NCI-H187 (cell line): ENCODE measurements at places on chromosomes 11 and 22.

GRCh38 chr11:109267293-109268095, 154.5 kb upstream of the C11orf87 start:
- DNase-seq, result no peak

DNA sequence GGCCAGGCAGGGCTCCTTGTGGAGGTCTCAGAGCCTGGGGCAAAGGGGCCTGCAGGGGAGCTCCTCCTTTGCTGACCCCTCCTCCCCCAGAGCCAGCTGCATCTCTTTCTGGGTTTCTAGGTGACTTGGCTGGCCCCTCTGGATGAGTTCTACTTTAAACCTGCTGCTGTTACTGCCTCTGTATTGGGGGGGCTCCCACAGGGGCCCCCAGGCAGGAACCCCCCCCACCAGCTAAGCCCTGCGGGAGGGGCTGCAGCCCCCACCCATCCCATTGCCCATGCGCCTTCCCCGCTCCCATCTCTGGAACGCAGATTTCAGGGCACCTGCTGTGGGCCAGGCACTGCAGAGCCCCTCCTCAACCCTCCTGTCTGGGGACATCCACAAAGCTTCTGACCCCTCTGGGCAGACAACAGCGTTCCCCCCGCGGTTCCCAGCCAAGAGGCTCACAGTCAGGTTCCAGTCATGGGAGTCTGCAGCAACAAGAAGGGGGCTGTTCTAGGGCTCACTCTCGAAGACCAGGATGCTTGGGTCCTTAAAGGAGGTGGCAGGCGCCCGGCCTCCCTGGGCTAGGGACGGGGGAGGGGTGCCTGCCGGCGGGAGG, 815 bp upstream of the PLCB3 start:
- DNase-seq, result peak; percentile 33

DNA sequence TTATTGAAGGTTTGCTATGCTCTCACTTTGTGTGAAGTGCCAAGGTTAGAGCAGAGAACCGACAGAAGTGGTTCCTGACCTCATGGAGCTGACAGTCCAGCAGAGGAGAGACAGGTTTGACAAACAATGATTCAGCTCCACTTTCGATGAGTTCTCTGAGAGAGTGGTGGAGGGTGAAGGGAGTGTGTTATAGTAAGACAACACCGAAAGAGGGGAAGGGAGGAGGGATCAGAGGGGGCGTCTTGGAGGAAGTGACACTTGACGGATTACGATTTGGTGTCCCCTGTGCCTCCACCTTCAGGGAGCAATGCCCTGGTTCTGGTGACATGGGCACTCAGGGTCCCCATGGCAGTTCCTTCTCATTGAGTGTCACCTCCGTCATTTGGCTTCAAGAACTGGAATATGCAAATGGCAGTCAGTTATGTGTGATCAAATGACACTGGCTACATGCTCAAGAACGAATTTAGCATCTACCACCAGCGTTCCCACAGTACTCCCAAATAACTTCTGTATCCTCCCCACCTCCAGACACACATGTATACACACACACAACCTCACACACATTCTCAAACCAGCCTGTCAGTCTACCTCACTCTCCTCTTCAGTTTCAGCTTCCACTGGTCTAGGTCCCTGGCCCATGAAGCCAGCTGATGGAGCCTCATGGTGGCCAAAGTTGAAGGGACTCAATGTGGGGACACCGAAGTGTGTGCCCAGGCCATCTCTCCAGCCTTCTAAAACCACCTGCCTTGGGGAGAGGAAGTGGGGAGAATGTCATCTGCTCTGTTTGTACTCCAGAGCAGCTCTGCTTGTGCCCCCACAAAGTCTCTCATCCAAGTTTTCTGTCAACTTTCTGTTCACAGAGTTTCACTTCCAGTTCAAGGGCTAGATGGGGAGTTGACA, 31.4 kb upstream of the NUP160 start:
- no peak for DNase-seq

GRCh38 chr22:47166033-47166404, 403.6 kb downstream of the TBC1D22A start:
- DNase-seq, result no peak

GRCh38 chr11:77029829-77030228, 4.4 kb upstream of the B3GNT6 start:
- DNase-seq, result no peak

DNA sequence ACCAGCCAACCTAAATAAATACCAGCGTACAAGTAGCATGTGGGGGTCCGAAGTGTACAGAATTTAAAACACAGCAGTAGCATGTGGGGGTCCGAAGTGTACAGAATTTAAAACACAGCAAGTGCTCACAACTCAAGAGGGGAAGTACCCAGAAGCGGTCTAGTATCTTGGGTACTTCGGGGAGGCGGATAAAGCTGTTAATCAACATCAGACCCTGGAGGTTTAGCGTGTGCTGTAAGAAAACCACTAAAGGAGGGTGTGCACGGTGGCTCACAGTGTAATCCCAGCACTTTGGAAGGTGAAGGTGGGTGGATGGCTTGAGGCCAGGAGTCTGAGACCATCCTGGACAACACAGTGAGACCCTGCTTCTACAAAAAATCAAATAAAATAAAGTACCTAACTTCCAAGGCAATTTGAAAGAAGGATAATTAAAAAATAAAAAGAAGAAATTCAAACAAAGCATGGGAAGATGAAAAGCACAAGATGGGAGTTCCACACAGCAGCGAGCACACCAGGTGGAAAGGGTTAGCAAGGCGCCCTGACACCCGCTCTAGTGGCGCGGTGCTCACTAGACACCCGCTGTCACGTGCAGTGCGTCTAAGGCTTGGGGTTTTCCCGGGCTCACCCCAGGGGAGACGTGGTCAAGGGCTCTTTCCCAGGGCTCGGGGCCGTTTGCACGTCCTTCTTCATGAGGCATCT, 35.0 kb upstream of the MOB2 start:
- DNase-seq, result no peak

DNA sequence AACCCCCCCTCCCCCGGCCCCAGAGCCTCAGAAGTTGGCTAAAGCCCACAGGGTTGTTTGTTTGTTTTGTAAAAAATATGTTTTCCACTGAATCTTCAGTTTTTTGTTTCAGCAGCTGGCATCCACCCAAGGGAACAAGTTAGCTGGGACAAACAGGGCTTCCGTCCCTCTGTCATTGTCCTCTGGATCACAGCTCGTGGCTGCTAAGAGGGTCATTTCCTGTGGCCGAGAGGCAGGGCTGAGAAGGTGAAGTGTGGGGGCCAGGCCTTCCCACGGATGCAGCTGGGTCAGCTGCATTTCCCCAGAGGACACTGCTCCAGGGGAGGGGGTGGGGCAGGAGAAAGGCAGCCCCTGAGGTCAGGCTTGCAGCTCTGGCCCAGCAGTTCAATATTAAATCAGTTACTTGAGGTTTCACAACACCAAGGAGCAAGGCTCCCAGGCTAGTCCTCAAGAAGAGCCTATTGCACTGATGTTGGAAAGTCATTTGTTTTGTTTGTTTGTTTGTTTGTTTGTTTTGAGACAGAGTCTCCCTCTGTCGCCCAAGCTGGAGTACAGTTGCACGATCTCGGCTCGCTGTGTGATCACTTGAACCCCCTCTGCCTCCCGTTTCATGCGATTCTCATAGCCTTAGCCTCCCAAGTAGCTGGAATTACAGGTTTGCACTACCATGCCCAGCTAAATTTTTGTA, 34.4 kb upstream of the SMTN start:
- DNase-seq, result no peak

DNA sequence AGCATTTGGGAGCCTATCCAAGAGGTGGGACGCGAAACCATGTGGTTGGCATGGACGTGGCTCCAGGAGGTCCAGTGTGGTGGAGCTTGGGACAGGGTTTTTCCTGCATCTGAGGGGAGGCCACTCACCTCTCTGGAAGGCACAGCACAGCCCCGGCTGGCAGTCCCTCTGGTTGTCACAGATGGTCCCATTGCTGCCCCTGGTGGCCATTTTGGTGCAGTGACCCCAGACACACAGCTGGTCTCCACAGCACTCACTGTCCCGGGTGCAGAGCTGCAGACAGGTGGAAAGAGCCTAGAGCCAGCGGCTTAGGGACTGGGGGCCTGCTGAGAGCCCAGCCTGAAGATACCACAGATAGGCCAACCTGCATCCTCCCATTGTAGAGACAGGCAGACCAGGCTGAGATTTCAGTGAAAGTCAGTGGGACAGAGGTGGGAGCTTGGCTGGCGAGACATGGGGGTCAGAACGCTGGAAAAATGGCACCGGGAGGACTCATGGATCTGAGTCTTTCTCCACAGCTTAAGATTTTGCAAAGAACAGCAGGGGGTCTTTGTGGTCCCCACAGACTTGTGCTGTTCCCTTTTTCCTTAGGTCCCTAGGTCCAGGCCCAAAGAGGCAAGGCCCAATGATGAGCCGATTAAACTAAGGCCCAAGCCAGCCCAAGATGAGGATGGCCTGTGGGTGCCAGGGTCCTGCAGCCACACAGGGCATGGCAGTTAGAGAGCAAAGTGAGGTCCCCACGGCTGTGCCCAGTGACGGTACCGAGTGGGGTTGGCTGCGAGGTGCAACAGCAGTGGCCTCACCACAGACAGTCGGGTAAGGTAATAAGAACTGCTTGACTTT, 41.4 kb downstream of the DKK3 start:
- DNase-seq, result peak; percentile 19

DNA sequence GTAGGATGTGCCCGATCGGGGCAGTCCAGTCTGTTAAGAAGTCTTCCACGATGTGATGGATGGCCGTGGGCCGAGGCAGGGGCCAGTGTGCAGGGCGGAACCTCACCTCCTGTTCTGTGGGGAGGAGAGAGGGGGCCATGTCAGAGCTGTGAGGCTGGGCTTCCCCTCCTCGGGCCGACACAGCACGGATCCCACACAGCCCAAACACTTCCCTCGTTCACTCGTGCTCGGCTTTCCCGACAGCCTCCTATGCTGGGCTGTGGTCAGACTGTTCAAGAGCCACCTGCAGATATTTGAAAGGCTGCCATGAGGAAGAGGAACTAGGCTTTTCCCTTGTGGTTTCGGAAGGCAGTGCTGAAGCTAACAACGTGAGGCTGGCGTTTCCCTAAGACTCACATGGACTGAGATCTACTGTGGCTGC, 12.3 kb upstream of the TXN2 start:
- DNase-seq, result no peak

DNA sequence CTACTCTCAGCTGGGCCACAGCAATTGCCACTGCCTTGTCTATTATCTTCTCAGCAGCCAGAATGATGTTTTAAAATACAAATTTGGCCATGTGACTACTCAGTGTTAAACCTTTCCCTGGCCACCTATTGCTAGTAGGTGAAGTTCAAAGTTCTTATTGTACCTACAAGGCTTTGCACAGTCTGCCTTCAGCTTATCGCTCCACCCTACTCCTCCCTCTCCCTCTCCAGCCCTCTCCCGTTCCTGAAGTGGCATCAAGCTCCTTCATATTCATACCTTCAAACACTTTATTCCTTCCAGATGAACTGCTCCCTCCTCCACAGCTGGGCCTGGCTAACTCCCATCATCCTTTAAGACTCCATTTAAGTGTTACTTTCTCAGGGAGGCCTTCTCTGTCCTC, 37.3 kb downstream of the OR10A6 start:
- DNase-seq, result no peak

GRCh38 chr11:23732026-23732425, 764.8 kb upstream of the LUZP2 start:
- no peak for DNase-seq

DNA sequence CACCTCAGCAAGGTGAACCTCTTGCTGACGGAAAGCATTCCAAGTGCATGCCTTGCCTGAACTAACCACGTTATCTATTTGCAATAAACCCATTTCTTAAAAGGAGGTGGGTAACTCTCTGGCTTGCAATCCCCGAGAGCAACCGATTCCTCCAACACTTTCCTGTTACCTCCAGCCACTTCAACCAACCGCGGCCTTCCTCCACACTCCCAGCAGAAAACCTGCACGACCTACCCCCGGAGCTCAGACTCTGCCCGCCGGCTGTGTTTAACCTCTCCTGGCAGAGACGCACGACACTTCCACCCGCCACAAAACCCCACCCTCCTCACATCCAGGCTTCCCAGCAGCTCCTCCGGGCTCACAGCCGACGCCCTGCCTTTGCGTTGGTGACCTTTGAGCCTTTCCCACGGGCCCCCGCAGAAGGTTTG, 708 bp downstream of the SCO2 start:
- no peak for DNase-seq

DNA sequence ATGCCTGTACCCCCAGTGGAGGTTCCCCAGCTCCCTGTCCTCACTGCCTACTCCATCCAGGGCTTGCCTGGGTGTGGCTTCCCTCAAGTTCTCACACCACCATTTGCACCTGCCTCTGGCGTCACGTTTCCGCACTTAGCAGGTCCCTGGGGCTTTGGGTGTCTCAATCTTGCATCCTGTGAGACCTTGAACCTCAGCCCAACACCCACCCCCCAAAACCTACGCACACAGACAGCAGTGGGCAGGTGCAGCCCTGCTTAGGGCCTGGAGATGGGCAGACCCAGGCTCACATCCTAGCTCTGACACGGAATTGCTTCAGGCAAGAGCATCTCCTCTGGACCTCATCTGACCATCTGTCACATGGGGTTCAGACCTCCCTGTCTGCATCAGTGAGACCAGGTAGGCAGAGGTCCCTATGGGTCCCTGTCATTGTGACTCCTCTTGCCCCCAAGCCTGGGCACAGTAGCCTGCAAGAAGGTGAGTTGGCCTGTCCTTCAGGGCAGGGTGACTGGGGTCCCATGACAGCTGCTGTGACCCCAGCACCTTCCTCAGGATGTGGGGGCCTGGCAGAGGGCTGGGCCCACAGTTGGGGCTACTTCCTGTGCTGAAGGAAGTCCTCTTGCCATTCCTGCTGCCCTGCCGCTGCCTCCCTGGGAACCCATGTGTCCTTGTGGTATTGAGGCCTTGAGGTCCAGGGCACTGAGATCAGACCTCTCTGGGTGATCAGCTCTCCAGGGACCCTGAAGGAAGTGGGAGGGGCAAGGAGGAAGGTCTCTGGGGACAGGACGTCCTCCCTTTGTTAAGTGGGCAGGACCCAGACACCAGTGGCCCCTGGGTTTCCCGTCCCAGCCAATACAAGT, 2.0 kb downstream of the SIPA1 start:
- DNase-seq, result no peak

GRCh38 chr11:107752949-107753822, 41.3 kb upstream of the SLN start:
- no peak for DNase-seq

GRCh38 chr11:134357545-134357839, 25.7 kb downstream of the GLB1L2 start:
- DNase-seq, result no peak

- no peak for DNase-seq
These were observed 5.7 kb upstream of the KRTAP5-6 start for GRCh38 chr11:1691026-1691877.

GRCh38 chr11:82960779-82961143, 59.2 kb downstream of the DDIAS start:
- DNase-seq, result no peak

GRCh38 chr22:30206944-30207343, 39.6 kb downstream of the LIF start:
- DNase-seq, result no peak

GRCh38 chr11:35549787-35550186, 24.4 kb upstream of the PAMR1 start:
- peak; percentile 68 for DNase-seq

DNA sequence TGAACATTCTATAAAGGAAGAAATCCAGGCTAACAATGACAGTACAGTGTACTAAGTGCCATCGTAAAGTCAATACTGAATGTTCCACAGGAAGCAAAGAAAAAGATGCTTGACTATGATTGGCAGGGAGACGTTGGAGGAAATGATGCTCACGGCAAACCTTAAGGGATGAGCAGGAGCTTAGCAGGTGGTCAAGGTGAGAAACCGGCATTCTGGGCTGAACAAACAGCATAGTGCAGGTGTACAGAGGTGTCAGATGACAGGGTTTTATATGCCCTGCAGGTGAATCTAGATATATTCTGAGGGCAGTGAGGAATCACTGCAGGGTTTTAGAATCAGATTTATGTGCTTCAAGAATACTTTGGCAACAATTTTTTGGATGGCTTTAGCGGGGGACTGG, 85.3 kb upstream of the HEPHL1 start:
- peak; percentile 72 for DNase-seq
